Chondrocyte (in vitro differentiated cells): ENCODE measurements at places on chromosomes 1 and 21.

GRCh38 chr1:9183441-9183840 lies 51.1 kb upstream of the H6PD start:
- no peak for DNase-seq

DNA sequence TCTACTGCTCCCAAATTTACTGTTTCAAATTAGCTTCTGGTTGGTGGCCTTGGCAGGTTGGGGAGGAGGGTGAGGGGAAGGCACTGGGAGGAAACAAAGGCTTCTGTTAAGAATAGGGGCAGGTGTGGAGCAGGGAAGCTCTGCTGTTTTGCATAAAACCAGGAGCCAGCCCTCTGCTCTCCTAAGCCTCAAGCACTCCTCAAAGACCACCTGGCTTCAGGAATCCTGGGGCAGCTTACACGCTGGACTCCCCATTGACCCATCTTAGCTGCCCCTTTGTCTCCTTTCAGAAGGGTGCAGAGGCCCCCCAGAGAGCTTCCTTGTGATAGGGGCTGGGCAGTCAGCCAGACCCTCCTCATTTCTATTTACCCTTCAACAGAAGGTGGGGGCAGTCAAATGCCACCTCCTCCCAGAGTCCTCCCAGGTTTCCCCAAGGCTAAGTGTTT lies 11.5 kb upstream of the DHRS3 start:
- peak; percentile 26 for DNase-seq

DNA sequence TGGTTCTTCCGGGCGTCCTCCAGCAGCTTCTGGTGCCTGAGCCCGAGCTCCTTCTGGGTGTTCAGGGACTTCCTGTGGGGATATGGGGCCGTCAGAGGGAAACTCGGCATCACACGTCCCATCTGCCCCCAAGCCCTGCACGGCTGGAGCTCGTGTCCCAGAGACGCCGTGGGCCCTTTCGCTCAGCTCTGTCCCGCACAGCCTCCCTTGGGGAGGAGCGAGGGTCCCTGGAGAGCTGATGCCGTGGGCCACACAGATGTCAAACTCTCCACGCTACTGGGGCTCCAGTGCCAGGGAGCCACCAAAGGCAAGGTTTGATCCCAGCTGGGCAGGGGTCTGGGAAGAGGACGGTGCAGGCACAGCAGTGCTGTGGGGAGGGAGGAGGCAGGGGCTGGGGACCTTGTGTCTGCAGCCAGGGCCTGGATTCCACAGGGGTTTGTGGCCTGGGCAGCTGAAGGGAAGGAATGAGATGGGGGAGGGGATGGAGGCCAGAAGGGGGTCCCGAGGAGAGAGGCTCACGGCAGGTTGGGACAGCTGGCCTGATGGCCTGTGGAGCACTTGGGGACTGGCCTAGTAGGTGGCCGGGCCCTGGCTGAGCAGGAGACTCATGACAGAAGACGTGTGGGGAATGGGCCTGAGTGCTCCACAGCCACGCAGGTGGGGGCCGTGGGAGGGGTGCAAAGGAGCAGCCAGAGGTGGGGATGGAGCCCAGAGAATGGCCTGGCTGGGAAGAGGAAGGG lies 30.4 kb downstream of the CFAP74 start:
- DNase-seq, result no peak

GRCh38 chr21:26273686-26274313 lies 103.2 kb upstream of the APP start:
- no peak for DNase-seq

- DNase-seq, result no peak
Observed at GRCh38 chr21:25850126-25850842, 115.5 kb downstream of the GABPA start.

- no peak for DNase-seq
Observed at GRCh38 chr1:206455666-206456344, 14.5 kb upstream of the IKBKE start.

DNA sequence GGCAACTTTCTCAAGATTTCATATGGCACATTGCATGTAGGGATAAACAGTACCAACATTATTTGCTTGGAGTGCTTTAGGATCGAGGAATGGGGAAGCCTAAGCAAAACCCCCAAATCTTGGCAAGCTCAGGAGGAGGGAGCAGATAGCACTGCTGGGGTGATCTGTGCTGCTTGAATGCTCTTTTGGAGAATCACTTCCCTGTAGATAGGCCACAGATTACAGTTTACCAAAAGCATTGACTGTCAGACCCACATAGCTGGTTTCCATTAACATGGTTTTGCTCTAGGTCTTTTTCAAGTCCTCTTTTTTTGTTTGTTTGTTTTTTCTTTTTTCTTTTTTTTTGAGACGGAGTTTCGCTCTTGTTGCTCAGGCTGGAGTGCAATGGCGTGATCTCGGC lies 36.8 kb downstream of the OR13G1 start:
- no peak for DNase-seq

- no peak for DNase-seq
Observed at GRCh38 chr1:6434186-6434585, 9.6 kb downstream of the ESPN start.

GRCh38 chr1:90784186-90784847 lies 67.2 kb upstream of the BARHL2 start:
- DNase-seq, result no peak

DNA sequence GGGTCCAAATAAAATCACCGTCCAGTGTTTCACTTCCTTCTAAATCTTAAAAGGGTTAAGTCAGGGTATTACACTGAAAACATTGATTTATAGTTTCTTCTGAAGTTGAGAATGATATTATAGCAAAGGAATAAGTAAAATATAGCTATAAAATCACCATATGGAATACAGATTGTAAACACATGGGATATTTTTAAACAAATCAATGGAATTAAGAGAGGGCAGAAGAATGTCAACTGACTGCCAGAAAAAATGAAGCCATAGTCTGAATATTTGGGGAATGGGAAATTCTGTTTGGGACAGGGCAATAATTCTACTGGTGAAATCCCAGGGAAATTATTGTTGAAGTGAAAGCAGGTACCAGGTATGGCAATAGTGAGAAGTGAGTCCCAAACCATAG lies 664.6 kb downstream of the NCAM2 start:
- no peak for DNase-seq

DNA sequence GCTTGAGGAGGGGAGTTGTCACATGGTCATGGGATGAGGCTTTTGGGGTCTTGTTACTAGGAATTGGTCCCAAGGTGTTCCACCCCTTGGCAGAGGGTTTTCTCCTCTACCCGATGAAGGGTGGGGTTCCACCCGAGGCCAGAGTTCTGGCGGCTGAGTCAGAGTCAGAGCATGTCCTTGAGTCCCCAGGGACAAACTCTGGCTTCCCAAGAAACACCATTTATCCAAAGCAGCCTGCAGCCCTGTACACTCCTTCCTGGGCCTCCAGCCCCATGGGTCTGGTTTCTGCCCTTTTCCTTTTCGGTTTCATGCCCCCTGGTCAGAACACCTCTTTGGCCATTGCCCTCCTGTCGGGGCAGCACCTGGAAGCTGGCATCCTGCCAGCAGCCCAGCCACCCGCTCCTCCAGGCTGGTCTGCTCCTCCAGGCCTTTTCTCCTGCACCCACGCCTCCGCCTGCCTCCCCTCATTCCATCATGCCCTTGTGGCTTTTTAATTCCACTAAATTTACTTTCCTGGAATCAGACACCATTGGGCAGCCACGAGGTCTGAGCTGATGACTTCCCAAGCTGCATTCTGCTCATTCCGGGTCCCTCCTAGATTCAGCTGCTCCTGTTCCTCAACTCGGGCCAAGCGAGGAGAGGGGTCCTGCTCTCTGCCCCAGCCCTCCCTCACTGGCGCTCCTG lies 301.7 kb upstream of the VAMP3 start:
- no peak for DNase-seq

GRCh38 chr1:179760521-179760920 lies 17.4 kb downstream of the FAM163A start:
- no peak for DNase-seq

DNA sequence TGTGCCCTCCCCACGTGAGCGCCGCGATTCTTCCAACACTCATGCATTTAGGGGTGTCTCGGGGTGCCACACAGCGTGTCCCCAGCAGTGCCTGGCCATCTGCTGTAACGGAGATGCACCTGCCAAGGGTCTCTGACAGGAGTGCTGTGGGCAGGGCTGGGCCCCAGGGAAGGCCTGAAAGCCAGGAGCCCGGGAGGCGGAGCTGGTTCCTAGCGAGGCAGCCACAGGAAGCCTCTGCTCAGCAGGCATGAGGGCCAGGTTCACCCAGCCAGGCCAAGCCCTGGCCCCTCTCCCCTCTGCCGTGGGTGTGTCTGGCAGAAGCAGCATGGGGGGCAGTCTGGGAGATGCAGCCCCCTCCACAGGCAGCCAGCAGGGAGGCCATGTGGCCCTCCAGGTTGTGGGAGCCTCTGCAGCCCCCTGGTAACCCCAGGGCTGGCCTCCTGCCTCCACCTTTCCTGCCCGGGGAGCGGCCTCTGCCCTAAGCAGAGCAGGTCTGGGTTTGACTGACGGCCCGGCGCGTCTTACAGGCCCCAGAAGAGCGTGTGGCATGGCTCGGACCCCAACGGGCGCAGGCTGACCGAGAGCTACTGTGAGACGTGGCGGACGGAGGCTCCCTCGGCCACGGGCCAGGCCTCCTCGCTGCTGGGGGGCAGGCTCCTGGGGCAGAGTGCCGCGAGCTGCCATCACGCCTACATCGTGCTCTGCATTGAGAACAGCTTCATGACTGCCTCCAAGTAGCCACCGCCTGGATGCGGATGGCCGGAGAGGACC lies 30.4 kb downstream of the SLC19A1 start:
- peak; percentile 79 for DNase-seq

DNA sequence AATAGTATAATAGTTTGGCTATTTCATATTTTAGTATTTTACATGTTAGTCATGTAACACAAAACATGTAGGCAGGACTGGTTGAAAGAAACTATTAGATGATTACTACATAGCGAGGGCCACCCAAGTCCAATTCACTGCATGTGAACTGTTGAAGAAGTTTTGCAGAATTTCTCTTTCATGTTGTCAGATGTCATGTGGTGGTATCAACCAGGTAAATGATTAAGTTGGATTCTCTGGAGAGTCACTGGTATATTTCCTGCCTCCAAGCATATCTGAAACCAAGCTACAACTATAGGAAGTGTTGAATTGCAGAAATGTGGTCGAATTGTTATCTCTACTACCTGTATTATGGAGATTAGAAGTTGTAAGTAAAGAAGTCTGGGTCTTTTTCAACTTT lies 137.8 kb upstream of the DPYD start:
- no peak for DNase-seq

GRCh38 chr1:5996641-5997270 lies 4.5 kb upstream of the NPHP4 start:
- peak; percentile 59 for DNase-seq

- no peak for DNase-seq
Observed at GRCh38 chr1:113369699-113370098, 20.6 kb upstream of the MAGI3 start.

DNA sequence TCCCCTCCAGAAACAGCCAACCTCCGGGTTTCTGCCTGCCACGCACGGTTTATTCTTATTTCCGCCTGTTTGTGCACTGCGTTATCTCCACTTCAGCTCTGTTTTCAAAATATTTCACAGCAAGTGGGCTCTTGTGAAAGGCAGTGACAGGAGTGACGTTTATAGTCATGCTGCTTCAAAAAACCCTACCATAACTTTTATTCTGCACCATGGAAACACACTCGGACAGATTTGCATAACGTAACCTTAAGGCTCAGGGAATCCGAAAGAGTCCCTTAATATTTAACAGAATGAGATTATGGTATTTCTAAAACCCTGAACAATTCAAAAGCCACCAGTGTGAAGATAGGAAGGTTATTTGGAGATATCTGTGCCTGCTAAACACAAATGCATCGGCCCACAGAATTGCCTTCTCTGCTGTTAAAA lies 782 bp upstream of the SDE2 start:
- no peak for DNase-seq

DNA sequence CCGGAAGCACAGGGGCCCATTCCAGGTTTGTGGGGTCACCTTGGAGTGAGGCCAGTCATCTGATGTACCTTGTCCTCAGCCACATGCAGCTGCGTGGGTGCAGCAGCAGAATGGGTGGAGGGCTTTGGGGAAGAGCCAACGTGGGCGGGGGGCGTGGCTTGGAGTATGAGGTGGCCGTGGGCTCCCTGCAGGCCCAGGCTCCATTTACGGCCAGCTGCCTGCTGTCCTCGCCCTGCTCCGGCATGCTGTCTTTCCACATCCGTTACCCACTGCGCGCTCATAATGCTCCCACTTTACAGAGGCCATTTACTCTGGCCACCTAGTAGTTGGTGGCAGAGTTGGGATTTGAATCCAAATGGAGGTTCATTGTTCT lies 27.8 kb upstream of the TINAGL1 start:
- no peak for DNase-seq

GRCh38 chr1:185091480-185091879 lies 46.1 kb downstream of the RNF2 start:
- no peak for DNase-seq

DNA sequence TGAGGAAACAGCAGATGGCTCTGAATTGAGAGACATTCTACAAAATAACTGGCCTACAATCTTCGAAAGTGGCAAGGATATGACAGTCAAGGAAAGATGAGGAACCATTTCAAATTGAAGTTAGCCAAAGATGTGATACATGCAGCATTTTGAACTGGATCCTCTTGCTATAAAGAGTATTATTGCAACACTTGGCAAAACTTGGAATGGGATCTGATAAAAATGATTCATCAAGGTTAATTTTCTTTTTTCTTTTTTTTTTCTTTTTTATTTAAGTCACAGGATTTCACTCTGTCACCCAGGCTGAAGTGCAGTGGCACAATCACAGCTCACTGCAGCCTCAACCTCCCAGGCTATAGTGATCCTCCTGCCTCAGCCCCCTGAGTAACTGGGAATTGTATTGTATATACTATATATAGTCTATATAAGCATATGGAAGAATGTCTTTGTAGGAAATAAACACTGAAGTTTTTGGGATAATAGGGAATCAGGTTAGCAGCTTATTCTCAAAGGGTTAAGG lies 49.8 kb upstream of the GJA8 start:
- DNase-seq, result no peak

- DNase-seq, result no peak
Observed at GRCh38 chr1:246291127-246291526, 216.0 kb downstream of the SMYD3 start.

GRCh38 chr1:178486100-178487069 lies 10.4 kb downstream of the CLEC20A start:
- no peak for DNase-seq

GRCh38 chr1:56501888-56502287 lies 77.5 kb downstream of the PLPP3 start:
- no peak for DNase-seq
